Gastroesophageal sphincter (tissue), 4 donors: ENCODE measurements at places on chromosomes 1 and 21. TPM values are rescaled to one million over a fixed set of nuclear protein-coding genes. Genes with fewer than 3 reads are reported as not detected.
A peak's percentile ranks its signal among the peaks of the same experiment; 100 is the strongest.

DNA sequence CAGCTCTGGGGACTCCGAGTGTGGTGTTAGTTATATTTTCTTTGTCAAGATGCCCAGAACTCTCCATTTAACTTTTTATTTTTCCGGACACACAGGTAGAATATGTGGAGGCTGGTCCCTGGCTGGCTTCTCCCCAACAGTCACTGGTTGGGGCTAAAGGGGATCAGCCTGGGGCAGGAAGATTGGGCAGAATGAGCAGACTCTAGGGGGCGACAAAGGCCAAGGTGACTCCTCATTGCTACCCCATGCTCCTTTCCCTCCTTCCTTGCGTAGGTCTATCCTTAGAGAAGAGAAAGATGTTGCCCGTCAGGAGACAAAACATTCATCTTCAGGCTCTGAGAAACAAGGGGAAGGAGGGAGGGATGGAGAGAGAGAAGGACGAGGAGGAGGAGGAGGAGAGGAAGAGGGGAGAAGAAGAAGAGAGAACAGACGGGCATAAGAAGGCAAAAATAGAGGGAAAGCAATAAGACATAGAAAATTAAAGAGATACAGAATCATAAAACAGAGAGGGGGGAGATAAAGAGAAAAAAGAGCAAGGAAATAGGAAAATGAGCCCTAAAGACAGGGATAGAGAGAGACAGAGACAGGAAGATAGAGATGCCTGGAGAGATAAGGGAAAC, 89.9 kb downstream of the FOXD2 start:
- ATAC-seq = no peak

The ACTA1 gene
- total RNA-seq = not detected

DNA sequence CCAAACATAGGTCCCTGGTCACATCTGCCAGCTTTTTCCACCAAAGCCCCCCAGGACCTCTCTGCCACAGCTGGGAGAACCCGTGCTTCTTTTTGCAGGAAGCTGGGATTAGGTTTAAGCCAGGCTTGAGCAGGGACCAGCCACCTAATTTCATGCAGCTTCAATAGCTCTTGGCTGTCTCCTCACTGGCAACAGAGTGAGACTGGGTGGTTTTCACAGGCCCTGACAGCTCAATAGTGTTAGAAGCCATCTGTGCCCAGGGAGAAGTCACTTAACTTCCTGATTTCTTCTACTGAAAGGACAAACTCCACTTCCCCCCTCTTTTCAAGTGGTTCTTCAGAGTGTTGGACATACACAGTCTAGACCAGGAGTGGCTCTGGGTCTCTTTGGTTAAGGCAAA, 20.4 kb upstream of the SRSF4 start:
- ATAC-seq = no peak

GRCh38 chr1:179938752-179939151, 15.9 kb upstream of the CEP350 start:
- ATAC-seq = no peak

DNA sequence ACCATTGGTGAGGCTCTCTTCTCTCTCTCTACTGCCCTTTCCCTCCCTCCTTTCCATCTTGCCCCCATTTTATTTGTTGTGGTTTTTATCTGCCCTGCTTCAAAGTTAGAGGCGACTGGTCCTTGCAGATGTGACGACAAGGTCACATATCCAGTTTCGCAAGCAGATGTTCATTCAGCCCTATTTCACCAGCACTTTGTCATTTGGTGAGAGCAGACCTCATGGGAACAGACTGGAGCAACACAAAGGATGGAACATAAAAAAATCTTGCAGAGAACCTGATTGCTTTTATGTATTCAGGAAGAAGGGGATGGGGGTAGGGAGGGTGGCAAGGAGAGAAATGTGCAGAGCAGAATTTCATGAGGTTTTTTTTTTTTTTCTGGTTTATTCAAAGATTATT, 84.3 kb downstream of the ELAVL4 start:
- ATAC-seq = no peak

The HLCS gene
- total RNA-seq = 14.4 TPM

GRCh38 chr21:20902511-20902910, 95.7 kb upstream of the NCAM2 start:
- ATAC-seq = no peak

DNA sequence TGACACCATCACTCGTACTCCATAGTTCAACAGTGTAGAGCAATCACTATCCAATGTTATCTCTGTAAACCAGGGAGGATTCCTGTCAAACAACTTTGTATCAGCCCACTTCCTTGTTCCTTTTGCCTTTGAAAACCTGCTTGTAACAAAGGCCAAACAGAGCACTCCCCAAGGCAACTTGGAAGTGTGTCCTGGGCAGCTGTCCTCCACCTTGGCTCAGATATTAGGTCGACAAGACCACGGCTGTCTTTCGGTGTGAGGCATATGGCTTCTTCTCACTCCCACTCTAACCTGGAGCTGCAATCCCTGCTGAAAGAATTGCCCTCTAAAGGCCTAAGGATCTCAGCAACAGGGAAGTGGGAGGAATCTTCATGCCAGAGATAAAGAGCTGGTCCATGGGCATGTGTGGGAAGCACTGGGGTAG, 66.7 kb downstream of the ITPKB start:
- no peak for ATAC-seq

DNA sequence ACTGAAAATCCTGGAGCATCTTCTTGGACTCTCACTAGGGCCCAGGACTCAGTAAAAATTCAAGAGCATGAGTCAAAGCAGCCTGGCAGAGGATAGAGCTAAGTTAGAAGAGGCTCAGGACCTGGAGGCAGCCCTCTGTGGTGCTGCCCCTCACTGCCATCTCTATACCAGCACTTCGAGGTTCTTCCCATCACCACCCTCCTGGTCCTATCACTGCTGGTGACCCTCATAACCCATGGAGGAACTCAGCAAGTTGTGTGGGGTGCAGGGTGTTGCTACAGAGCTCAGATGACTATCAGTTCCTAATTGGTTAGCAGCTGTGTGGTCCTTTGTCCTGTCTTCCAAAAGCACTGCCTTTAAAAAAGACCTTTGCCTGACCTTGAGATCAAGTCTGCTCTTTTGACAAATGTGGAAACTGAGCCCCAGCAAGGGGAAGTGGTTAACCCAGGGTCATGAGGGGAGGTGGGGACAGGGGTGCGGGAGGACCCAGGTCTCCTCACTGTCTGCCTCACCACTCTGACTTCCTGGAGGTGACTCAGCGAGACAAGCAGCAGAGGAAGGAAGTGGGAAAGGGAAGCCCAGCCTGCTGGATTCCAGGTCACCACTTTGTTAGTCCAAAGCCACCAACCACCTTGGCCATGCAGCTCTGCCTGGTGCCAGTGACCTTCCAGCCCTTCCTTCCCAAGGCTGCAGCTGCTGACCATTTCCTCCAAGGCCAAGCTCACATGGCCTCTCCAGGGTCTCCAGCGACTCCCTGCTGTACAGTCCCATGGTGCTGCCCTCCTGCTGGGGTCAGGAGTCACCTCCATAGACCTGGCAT, 199.4 kb upstream of the EDN2 start:
- peak; percentile 37 for ATAC-seq

DNA sequence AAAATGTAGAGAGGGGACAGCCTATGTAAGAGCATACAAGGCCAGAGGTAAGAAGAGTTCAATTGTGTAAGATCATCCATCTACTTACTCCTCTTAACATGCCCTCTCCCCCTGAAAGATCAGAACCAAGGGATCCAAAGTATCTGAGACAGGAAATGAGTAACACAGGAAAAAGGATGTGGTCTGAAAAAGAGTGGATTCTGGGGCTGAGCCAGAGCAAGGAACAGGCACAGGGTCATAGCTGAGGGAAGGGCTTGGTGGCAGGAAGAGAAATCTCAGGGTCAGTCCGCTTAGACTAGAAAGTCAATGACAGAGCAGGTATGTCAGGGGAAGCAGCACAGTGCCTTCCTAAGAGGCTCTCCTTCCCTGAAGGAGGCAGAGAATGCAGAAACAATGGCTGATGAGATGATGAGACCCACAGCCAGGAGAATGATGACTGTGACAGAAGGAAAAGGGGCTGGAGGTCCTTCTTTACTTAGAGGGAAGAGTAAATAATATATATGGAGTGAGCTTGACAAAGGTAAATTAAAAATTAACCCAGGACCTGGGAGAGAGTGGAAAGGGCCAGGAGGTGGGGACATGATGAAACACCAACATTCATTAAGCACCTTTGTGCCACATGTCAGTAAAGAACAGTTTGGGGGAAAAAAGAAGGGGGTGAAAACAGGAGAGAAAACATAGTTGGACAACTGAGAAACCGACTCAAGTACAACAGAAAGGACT, 26.2 kb upstream of the A3GALT2 start:
- ATAC-seq = peak; percentile 33

DNA sequence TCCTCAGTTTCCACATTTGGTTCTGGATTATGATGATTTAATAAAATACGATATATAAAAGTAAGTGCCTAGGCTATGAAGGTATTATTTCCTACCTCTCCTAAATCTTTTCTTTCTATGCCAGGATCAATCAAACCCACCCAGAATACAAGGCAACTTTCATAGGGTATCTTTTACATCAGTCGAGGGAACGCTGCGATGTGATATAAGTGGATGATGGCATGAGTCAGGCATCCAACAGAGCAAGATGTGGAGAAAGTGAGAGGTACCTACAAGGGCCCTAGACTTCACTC, 781 bp downstream of the TTLL7 start:
- no peak for ATAC-seq

DNA sequence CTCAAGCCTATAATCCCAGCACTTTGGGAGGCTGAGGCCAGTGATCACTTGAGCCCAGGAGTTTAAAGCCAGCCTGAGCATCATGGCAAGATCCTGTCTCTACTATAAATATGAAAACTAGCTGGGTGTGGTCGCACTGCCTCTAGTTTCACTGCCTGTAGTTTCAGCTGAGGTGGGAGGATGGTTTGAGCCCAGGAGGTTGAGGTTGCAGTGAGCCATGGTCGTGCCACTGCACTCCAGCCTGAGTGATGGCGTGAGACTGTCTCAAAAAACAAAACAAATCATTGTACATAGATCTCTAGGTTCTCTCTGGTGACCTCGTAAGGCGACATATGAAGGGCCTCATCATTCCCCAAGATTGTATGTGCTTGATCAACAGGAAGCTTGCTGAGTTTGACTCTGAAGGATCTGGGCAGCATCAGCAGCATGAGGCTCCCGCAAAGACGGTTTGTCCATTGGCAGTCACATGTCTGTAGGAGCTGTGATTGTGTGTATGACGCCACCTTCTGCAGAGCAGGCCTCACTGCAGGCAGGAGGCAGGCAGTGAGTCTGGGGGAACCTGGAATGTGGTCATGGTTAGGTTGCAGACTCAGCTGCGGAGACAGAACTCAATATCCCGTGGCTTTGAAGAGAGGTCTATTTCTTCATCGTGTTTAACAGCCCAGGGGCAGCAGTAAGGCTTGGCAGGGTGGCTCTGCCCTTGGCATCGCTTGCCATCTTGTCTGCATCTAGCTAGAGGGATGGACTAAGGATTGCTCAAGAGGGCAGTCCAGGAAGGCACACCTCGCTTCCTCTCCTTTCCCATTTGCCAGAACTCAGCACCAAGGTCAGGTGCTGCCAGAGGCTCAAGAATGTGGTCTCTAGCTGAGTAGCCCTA, 14.0 kb downstream of the ATP5PO start:
- ATAC-seq = peak; percentile 57

DNA sequence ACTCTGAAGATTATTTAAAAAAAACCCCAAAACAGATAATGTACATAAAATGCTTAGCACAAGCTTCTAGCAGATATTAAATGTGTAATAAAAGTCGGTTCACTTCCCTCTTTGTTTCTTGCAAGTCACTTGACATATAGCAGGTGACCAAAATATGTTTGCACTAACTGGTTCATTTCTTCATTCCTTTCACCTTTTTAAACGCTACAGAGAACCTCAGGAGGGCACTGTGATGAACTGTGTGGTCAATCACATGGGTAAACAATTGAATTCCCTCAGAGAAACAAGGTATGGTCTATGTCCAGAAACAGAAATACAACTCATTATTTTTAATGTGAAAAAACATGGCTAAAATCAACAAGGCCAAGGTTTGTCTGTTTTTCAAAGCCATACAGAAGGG, 51.3 kb upstream of the BCL10 start:
- no peak for ATAC-seq

GRCh38 chr1:219443763-219444162, 169.1 kb downstream of the ZC3H11B start:
- no peak for ATAC-seq

The KCNE2 gene
- not detected for total RNA-seq

GRCh38 chr1:156582388-156583017, 3.0 kb downstream of the TTC24 start:
- ATAC-seq = no peak
